ENCODE measurements at places on chromosomes 12 and 14. TPM values are rescaled to one million over a fixed set of nuclear protein-coding genes. Genes with fewer than 3 reads are reported as not detected.

- no peaks in the 10 kb centered on the region for H3K36me3 ChIP-seq
- H3K4me3 ChIP-seq: no peak overlapping the region
- H3K4me1 ChIP-seq: peaks cover 5% of the 10 kb centered on the region
- H3K27me3 ChIP-seq: no peaks in the 10 kb centered on the region
- no peak for DNase-seq
These were observed 241.5 kb downstream of the BCL11B start for GRCh38 chr14:99030454-99030853.

GRCh38 chr12:15532364-15532977 is 210.2 kb downstream of the PTPRO start:
- peak; percentile 68 for DNase-seq
- peaks cover 9% of the 10 kb centered on the region for H3K36me3 ChIP-seq
- H3K4me3 ChIP-seq: no peak overlapping the region
- H3K27ac ChIP-seq: no peak overlapping the region
- H3K4me1 ChIP-seq: peaks cover 11% of the 10 kb centered on the region

- peaks cover 10% of the 10 kb centered on the region for H3K4me1 ChIP-seq
- H3K27me3 ChIP-seq: no peaks in the 10 kb centered on the region
- no peak overlapping the region for H3K4me3 ChIP-seq
- DNase-seq: no peak
- H3K36me3 ChIP-seq: no peaks in the 10 kb centered on the region
- no peak overlapping the region for H3K27ac ChIP-seq
These were observed 33.2 kb upstream of the STRN3 start for GRCh38 chr14:31059152-31059924.

DNA sequence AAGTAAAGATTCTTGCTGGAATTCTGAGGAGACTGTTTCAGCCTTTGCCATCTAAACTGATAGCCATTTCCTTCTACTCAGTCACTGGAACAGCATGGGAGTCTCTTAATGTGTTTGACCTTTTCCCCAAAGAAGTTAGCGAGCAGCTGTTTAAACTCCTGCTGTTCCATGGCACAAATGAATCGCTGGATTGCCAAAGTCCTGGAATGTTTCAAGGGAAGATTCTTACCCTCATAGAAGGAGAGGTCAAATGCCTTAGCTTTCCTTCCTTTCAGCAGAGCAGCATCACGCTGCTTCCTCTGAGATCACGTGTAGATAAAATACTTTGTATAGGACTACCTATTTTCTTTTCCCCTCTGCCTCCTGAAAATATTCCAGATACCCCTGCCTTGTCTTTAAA is 10.5 kb upstream of the NR2C1 start:
- peaks cover 8% of the 10 kb centered on the region for H3K4me1 ChIP-seq
- DNase-seq: no peak
- no peaks in the 10 kb centered on the region for H3K27me3 ChIP-seq
- no peaks in the 10 kb centered on the region for H3K36me3 ChIP-seq
- H3K4me3 ChIP-seq: no peak overlapping the region

DNA sequence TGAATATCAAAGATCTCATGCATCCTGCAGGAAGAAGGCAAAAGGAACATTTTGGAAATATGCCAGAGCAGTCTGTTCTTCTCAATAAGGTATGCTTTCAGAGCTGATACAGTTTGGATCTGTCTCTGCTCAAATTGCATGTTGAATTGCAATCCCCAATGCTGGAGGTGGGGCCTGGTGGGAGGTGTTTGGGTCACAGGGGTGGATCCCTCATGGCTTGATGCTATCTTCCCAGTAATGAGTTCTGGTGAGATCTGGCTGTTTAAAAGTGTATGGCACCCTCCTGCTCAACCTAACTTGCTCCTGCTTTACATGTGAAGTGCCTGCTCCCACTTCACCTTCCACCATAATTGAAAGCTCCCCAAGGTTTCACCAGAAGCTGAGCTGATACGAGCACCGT is 76.6 kb downstream of the RIN3 start:
- no peak overlapping the region for H3K4me3 ChIP-seq
- DNase-seq: no peak
- H3K36me3 ChIP-seq: no peaks in the 10 kb centered on the region
- H3K4me1 ChIP-seq: peaks cover 44% of the 10 kb centered on the region

DNA sequence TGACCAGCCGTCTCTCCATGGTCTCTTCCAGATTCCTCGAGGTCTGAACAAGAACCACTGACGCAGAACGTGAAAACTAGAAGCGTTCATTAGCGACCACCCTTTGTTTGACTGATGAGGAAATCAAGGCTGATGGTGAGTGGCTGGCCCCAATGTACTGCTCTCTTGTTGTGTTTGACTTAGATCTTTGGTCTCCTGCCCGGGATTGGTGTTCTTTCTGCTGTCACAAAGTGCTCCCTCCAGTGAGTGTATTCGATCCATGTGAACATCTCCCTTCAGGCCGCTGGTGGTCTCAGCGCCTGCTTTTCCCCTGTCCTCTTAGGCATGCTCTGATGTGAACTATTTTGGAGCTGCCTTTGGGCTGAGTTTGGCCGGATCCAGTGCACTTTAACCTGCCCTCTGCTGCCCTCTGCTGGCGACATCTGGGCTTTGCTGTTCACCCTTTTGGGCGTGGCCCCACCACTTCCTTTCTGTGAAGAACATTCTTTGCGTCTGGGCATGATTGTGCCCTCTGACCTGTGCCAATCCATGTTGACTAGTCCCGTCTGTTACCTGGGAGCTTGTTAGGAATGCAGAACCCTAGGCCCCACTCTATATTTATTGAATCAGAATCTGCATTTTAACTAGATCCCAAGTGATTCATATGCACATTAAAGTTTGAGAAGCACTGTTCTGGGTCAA is 279.1 kb downstream of the TTC6 start:
- H3K27ac ChIP-seq: no peak overlapping the region
- no peaks in the 10 kb centered on the region for H3K27me3 ChIP-seq
- no peaks in the 10 kb centered on the region for H3K36me3 ChIP-seq

DNA sequence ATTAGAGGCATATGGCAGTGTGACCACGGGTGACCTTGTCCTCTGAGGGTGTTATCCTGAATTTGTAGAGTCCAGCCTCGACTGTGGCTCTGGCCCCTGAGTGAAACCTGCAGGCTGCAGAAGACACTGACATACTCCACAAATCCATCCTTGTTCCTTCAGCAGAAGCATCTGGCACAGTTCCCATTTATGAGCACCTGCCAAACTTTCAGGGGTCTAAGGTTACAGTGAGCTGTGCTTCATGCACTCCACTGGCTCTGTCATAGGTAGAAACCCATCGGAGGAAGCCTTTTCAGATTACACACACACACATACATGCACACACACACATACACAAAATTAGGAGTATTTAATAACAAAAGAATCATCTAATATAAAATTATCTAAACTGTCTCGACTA is 13.6 kb upstream of the NUAK1 start:
- no peaks in the 10 kb centered on the region for H3K36me3 ChIP-seq
- peaks cover 7% of the 10 kb centered on the region for H3K27me3 ChIP-seq
- H3K4me1 ChIP-seq: no peaks in the 10 kb centered on the region
- H3K4me3 ChIP-seq: no peak overlapping the region
- no peak for DNase-seq

DNA sequence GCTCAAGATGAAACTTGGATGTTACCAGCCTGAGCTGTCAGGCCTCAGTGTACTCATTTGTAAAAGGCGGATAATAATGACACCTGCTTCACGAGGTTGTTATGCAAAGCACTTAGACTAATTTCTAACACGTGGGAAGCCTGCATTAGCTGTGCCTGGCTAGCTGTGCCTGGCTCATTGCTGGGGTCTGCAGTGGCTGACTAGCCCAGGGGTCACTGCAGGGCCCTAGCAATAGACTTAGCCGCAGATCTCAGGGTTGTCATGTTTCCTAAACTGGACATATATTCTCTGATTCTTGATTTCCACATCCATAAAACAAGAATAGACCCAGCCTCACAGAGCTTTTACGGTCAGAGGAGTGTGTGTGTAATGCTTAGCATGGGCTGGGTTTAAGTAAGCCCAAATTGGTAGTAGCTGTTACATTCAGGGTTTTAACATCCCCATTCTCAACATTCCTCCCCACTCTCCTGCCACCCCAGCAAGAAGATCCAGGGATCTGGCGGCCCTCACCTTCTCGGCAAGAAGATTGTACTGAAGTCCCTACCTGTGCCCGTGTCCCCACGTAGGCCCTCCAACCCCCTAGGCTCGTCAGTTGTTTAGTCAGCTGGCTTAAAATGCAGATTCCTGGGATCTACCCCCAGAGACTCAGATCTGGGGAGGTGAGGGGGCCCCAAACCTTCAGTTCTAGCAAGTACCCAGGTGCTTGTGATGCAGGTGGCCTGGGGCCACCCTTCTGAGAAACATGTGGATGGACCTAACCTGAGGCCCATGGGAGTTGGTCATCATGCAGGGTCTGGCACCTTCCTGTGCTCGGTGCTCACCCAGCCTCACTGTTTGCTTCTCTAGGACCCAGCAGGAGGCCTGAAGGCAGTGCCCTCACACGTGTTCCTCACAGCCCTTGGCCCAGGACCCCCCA is 8.6 kb downstream of the NR4A1 start:
- no peak overlapping the region for H3K27ac ChIP-seq
- no peaks in the 10 kb centered on the region for H3K27me3 ChIP-seq
- no peaks in the 10 kb centered on the region for H3K4me1 ChIP-seq
- DNase-seq: no peak

DNA sequence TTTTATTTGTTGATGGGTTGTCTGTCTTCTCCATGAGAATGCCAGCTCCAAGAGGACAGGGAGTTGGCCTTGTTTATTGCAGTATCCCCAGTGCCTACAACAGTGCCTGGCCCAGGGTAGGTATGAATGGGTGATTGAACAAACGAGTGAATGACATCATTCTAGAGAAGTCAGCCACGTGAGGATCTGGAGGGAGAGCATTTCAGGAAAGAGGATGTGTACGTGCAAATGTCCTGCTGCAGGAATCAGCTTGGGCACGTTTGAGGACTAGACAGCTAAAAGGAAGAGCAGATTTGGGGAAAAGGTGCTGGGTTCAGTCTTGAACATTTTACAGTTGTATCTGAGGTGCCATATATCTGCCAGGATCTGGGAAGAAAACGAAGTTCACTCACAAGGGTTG is 97.1 kb downstream of the PTPN11 start:
- H3K4me3 ChIP-seq: no peak overlapping the region
- peaks cover 4% of the 10 kb centered on the region for H3K4me1 ChIP-seq

- no peak overlapping the region for H3K4me3 ChIP-seq
- H3K4me1 ChIP-seq: no peaks in the 10 kb centered on the region
- no peaks in the 10 kb centered on the region for H3K27me3 ChIP-seq
- no peak overlapping the region for H3K27ac ChIP-seq
- no peak for DNase-seq
These were observed 83.1 kb upstream of the TSPAN8 start for GRCh38 chr12:71240946-71241345.

DNA sequence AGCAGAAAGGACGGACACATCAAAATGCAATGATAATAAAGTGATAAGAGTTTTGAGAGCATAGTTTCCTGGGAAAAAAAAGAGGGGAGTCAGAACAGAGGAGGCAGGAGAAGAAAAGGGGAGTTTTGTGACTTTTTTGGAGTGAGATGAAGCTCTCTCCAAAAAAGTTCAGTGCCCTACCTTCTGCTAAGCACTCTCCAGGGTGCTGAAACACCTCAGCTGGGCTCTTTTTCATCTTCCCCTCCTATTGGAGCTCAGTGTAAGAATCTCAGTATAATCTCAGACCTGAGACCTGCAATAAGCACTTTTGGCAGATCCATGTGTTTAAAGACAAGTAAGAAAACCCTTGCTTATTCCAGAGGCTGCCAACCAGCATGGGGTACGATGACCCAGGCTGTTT is 58.9 kb upstream of the SRRM4 start:
- H3K27me3 ChIP-seq: no peaks in the 10 kb centered on the region
- DNase-seq: no peak
- no peak overlapping the region for H3K4me3 ChIP-seq
- no peak overlapping the region for H3K27ac ChIP-seq

DNA sequence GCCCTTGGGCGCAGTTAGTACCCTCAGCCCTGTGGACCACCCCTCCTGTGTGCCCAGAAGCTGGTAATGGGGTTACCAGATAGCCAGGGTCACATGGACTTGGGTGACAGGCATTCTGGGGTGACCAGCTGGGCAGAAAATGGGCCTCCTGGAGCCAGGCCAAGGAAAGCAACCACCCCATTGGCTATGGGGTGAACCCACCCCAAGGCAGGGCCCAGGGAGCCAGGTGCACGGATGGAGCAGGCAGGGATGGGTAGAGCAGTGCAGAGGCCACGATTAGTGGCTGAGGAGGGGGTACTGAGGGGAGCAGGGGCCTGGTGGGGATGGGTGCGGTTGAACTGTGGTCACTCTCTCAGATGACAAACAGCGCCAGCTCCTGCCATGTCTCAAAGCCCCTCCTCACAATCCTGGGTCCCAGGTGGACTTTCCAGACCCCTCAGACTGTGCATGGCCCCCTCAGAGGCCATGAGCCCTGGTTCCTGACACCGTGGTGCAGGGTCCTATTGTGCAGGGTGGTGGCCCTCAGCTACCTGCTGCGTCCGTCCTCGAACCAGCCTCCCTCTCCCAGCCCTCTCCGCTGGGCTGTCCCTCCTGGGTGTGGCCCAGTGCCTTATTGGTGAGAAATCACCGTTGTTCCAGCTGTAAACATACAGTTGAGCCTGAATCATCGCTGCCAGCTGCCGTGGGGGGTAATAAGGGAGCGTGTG is 23.4 kb upstream of the BEGAIN start:
- H3K27ac ChIP-seq: no peak overlapping the region
- no peak overlapping the region for H3K4me3 ChIP-seq
- H3K27me3 ChIP-seq: peaks cover 7% of the 10 kb centered on the region
- no peaks in the 10 kb centered on the region for H3K4me1 ChIP-seq
- DNase-seq: no peak

DNA sequence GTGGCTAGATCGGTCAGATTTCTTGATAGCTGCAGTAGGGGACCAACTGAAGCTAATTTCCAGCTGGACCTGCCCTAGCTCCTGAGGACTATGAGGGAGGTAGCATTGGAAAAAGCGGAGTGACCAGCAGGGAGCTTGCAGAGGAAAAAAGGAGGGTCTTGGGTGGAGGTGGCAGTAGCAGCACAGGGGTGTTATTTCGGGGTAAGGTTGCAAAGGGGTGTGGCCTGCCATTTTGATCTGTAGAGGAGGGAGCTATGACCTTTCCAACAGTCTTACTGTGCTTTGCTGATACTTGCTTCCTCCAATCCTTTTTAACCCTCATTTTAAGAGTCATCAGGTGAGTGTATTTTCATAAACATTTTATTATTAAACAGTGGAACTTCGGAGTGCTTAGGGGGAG is 83.8 kb upstream of the NRXN3 start:
- H3K27me3 ChIP-seq: peaks cover 2% of the 10 kb centered on the region
- no peak overlapping the region for H3K4me3 ChIP-seq
- no peak for DNase-seq
- no peak overlapping the region for H3K27ac ChIP-seq

- no peaks in the 10 kb centered on the region for H3K4me1 ChIP-seq
- H3K36me3 ChIP-seq: no peaks in the 10 kb centered on the region
- DNase-seq: no peak
- H3K27ac ChIP-seq: no peak overlapping the region
- H3K4me3 ChIP-seq: no peak overlapping the region
These were observed 18.5 kb downstream of the OR4K1 start for GRCh38 chr14:19949218-19949617.

The B3GNT4 gene
- total RNA-seq: 3.6 TPM

The ADAM20 gene
- total RNA-seq: 0.36 TPM

The IFI27 gene
- 2.3 TPM for total RNA-seq

The CPNE6 gene
- not detected for total RNA-seq

The CNTN1 gene
- not detected for total RNA-seq

Data from activated CD4-positive, alpha-beta memory T cell treated with anti-CD3 and anti-CD28 coated beads for 36 hours (primary cell).